ENCODE measurements at places on chromosomes 4 and X.

GRCh38 chr4:72471816-72472215, 97.2 kb downstream of the ADAMTS3 start:
- no peak for DNase-seq

GRCh38 chr4:41927796-41928499, 7.3 kb upstream of the TMEM33 start:
- no peak for DNase-seq

DNA sequence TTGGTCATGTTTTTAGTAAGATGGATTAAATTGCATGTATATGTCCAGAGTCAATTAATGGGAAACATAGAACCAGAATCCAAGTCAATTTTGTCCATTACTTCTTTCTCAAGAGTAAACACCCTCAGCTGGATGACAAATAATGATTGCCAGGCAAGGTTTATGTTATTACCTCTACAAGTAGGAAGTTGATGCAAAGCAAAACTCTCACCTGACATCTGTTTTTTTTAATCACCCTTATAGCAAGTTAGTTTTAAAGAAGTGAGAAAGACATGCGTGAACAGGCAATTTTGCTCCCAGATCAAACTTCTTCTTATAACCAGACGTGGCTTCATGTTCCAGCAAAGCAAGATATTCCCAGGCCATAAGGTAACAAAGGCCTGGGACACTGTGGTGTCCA, 348.5 kb upstream of the FTHL17 start:
- DNase-seq: no peak

- DNase-seq: no peak
Measured at GRCh38 chr4:74424111-74424510, 20.8 kb upstream of the AREG start.

GRCh38 chr4:827209-828081, 1.5 kb upstream of the CPLX1 start:
- DNase-seq: no peak

DNA sequence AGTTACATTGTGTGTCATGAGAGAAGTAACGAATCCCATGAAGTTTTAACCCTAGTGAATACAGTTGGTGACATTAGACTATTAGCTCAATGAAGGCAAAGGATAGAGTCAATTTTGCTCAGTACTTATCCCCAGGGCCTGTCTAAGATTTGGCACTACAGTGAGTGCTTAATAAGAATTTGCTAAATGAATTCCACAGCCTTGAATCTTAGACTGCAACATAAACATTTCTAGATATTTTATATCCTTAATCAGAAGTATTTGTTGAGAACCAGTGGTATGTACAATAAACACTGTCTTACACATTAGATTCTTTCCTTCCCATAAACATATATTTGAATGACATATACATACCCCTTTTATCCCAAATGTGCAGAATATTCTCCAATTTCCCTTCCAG, 223.0 kb downstream of the NSUN7 start:
- DNase-seq: no peak

DNA sequence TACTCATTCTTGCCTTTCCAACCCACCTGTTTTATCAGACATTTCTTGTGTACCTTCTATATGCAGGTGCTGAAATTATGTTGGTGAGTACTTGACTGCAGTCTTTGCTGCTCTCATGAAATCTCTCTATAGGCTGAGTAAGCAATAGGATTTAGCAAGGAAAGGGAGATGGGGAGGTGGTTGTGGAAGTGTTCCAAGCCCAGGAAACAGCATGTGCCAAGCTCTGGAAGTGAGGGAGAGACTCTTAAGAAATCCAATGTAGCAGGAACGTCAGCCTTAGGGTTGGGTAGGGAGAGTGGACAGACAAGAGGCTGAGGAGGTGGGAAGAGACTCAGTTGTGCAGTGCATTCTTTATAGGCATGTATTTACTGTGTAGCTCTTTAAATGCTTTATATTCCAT, 5.6 kb downstream of the SEPTIN11 start:
- DNase-seq: no peak

GRCh38 chr4:136355970-136356369, 1176.3 kb downstream of the PCDH18 start:
- DNase-seq: no peak

DNA sequence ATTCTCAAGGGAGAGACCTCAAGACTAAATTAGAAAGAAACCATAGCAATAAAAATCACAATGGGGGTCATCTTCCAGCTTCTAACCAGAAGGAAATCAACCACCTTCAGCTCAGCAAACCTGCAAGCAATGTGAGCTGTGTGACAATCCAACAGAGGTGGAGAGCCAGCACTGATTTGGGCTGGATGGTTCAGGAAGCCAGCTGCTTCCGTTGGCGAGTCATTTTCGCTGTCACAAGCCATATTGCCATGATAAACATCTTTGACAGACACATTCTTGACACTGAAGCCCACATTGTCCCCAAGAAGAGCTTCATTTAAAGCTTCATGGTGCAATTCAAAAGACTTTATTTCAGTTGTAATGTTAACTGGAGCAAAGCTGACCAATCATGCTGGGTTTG, 22.7 kb downstream of the F8A1 start:
- DNase-seq: no peak
